ENCODE measurements at places on chromosomes 4 and X.

- no peak for DNase-seq
Measured at GRCh38 chr4:100690812-100691211, 173.0 kb upstream of the EMCN start.

DNA sequence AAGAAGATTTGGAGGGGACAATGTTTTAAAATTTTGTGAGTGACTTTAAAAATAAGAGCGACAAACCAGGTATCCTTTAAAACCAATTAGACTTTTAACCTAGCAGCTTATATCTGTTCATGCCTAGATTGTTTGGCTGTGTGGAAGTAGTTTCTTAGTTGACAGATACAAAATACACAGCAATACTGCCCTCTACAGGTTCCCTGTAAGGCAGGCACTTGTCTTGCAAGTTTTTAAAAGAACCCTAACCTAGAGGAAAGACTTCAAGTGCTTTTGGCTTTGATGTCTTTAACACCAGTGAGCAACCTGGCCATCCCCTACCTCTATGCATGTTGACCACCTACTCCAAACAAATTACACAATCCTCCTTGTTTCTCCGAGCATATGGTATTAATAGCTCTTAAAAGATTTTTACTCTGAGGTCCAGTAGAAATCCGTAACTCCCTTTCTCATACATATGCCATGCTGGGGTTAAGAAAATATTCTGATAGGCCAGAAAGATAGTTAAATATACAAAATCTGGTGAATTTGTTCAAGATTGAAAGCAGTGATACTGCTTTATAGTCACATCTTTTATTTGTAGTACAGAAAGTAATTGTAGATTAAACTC is 273.0 kb downstream of the ARHGAP24 start:
- peak; percentile 54 for DNase-seq

DNA sequence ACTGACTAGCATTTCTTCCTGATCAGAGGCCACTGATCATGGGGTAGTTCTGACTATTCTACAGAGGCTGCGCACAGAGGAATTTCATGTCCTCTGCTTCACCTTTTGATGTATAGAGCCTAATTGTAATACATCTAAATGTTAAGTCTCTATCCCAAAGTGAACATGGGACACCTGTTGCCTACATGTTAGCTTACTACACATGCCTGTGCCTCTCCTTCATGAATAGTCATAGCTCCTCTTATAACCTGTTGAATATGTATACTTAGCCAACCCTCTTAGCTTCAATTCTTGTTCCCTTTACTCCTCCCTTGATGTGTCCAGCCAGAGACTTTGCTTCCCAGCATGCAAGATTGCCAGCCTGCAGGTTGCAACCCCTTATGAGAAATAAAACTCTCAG is 9.6 kb upstream of the THOC2 start:
- DNase-seq = no peak

DNA sequence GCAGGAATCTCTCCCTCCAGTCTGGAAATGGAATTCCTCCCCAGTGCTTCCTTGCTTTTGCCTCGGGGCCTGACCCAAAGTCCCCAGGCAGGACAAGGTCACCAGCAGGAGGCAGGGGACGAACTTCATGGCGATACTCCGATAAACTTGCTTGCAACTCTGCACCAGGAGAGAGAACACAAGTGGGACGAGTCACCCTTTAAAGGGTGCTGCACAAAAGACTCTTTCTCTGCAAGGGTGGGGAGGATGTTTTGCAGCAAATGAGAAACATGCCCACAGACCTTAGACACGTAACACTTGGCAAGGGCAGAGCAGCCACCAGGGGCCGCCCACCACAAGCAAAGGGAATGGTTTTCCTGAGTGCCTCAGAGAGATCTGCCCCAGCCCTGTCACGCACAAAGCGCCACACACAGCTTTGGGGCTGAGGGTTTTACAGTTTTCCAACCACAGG is at the start of gene FGFBP2:
FGFBP2 (minus strand) TSS at position 175 of the 451 bp plus-strand sequence; CDS start at position 129, 46 bp downstream.
- no peak for DNase-seq

GRCh38 chr4:87370068-87370467 is 20.9 kb downstream of the HSD17B11 start:
- no peak for DNase-seq
